ENCODE measurements at places on chromosomes 13 and 19.
A peak's percentile ranks its signal among the peaks of the same experiment; 100 is the strongest.

- DNase-seq: no peak
These were observed 349.0 kb downstream of the LMO7 start for GRCh38 chr13:75985132-75985531.

DNA sequence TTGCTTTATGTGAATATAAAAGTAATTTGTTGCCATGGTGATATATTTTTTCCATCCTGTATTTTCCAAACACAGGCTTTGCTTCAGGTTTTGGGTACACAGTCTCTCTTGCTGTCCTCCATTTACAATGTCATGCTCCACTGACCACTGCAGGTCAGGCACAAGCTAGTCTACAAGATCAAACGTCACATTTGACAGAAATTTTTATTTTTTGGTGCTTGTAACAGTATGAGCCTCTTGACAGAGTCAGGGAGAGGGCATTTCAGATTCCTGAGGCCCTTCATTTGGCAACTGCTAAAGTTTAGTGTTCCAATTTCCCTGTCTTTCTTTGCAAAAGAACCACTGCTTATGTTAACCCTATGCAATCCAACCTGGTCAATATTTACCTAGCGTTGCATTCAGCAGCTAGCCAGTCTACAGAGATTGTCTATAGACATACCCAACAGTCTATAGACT, 175.0 kb downstream of the RFC3 start:
- DNase-seq: no peak

DNA sequence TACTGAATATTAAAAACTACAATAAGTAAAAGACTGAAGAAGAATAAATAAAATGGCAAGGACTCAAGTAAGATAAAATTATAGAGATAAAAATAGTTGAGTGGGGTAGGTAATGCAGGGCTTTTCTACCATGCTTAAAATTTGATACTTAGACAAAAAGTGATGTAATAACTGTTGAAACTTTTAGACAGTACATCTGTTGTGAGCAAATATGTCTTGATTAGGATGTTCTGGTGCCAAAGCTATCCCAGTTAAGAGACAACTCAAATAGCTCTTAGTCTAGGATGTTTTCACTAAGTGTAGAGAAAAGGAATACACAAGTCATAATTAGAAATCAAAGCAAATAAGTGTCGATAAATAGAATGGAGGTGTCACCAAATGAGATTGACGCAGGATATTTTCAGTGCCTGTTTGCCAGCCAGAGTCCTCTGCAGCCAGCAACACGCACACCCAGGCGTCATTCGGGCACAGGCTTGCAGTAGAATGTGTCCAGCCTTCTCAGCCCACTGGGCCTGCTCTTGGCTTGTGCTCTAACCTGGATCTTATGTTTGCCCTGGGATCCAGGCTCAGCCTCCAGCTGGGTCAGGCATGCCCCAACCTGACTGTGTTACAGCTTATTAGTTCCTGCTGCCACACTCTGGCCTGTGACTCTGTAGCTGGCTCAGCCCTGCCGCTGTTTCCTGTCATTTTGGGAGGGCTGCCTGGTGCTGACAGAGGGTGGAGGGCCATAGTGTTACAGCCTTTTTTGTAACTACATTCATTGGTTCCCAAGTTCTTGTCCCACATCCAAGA, 766.2 kb downstream of the PCDH17 start:
- DNase-seq: no peak

DNA sequence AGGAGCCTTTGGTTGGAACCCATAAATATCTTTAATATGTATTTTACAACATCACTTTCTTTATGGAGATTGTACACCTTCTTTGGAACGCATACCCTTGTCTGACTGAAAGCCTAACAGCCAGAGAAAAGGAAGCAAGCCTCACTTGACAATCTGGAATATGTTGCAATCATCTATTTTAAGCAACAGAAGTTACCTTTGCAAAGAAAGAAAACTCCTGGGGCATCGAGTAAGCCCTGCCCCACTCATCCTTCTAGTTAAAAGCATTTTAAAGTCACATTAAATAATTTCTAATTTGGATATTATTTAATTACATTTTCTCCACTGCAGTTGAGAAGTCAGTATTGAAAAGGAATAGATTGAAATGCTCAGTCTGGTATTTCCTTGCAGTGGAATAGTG, 542.7 kb downstream of the MYO16 start:
- DNase-seq: no peak

- no peak for DNase-seq
These were observed 27.6 kb upstream of the SIN3B start for GRCh38 chr19:16801600-16802013.

DNA sequence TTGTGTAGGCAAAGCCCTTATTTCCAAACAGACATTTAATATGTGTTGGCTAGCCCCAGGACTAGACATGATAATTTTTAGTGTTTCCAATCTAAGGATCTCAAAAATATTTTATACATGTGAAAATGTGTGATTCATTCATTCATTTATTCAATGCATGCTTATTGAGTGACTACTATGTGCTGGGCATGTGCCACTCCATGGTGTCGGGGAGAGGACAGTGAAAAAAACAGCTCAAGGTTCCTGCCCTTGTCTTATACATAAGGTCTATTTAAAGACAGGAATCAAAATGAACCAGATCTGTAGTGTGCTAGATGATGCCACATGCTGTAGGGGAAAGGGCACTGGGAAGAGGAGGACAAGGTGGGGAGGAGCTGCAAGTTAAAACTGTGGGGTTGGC, 36.5 kb downstream of the GJA3 start:
- no peak for DNase-seq

GRCh38 chr19:55486971-55487923, 989 bp upstream of the SSC5D start:
- no peak for DNase-seq

DNA sequence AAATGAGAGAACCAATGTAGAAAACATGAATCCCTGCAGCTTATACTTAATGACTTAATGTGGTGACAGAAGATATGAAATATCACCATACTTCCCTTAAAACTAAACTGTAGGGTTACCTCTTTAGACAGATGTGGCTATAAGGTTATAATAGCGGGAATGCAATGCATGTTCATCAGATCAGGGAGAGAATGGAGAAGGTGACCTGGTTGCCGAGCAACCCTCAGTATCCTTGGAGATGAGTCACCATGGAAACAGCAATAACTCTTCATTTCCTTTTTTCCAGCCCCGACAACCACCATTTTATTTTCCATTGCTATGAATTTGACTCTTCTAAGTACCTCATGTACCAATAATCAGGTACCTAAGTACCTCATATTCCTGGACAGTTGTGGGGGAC, 28.0 kb upstream of the ZNF835 start:
- DNase-seq: no peak

GRCh38 chr19:35262101-35262761, 6.5 kb upstream of the USF2 start:
- no peak for DNase-seq

- DNase-seq: peak; percentile 91
These were observed at the start of gene ZNF784 for GRCh38 chr19:55624109-55625003. ZNF784 (minus strand) TSS chr19:55624566; CDS start chr19:55624561, 5 bp downstream.

GRCh38 chr13:113888701-113889330, 24.9 kb upstream of the GAS6 start:
- no peak for DNase-seq

DNA sequence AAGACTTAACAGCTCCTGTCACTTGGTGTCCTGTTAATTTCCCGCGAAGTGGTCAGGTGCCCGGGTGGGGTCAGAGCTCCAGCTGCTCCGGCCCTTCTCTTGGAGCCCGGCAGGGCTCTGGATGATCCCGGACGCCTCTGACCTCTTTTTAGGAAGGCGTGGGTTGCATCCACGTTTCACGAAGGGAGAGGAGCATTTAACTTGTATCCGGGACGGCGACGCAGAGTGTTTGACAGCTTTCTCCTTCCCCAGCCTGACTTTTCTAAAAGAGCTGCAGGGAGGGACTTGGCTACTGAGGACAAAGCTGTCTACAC, 656 bp downstream of the ZNF155 start:
- no peak for DNase-seq

GRCh38 chr13:101453784-101454201, 1.3 kb downstream of the ITGBL1 start:
- no peak for DNase-seq

DNA sequence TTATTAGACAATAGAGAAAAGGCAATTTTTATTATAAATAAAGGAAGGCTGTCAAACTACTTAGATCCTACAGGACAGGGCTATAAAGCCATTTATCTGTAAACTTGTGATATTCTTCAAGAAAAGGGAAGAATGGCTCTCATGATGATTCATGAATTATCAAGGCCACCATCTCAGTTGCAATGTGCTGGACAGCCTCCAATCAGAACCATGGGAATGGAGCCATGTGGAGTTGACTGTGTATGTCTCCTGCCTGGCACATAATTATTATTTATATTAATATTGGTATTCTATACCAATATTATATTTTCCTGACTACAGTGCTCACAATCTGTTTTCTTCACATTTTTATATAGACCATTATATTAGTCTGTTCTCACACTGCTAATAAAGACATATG, 560.5 kb upstream of the MIR17HG start:
- DNase-seq: no peak

DNA sequence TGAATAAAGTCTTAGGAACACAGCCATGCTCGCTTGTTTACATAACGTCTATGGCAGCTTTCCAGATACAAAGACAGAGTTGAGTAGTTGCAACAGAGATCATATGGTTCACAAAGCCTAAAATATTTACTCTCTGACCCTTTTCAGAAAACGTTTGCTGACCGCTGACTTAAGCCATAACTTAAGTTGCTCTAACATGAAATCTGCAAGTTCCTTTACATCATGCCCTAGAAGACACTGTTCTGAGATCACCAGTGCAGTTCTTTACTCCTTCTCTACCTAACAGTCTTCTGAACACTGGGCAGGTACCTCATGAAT, 166.4 kb downstream of the DCLK1 start:
- no peak for DNase-seq

Measured in occipital lobe (tissue), 3 donors.